NB4 (cell line): ENCODE measurements at places on chromosomes 4 and X.

GRCh38 chr4:13876131-13876530 lies 248.6 kb upstream of the BOD1L1 start:
- DNase-seq: no peak

DNA sequence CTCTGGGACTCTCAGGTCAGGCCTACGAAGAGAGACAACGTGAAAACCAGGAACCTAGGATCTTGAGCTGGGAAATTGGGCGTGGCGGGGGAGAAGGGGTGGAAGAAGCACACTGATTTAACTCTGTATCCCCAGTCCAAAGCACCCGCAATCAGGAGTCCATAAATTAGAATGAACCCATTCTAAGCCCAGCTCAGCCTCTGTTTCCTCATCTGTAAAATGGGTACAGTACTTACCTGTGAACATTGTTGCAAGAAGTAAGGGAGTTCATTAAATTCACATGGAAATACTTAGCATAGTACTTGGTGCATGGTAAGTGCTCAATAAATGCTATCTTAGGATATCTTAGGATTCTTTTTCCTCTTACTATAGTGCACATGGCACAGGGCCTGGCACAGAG lies 326.7 kb downstream of the BCOR start:
- no peak for DNase-seq

- peak; percentile 61 for DNase-seq
These were observed 127.9 kb upstream of the ENPP6 start for GRCh38 chr4:184345573-184345922.

- DNase-seq: no peak
These were observed 77.6 kb downstream of the NWD2 start for GRCh38 chr4:37322122-37322521.

DNA sequence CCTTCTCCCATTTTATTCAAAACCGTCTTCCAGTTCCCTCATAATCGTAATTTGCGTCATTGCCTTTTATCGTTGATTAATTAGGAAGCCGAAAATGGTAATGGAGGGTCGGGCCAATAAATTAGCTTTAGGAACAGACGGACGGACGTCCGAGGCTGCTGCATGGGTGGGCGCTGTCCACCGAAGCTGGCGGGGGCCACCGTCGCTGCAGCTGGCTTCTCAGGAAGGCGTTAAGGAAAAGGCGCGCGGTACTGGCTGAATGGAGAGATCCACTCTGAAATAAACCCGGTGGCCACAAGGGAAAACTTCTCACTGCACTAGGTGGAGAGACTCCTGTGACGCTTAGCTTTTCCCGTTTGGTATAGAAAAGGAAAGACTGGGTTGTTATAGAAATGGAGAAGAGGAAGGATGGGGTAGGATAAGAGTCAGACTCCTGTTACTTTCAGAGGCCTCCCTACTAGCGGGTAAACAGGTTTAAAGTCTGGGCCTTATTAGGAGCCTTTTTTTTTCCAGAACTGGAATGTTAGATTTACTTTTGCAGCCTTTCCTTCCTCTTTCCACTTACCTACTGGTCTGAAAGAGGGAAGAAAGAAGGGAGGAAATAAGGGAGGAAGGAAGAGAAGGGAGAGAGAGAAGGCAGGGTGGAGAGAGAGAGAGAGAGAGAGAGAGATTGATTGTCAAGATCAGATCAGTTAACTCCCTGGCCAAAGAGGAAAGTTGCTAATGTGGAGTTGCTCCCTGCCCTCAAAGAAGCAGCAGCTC lies 11.3 kb upstream of the PRDM8 start:
- DNase-seq: no peak

DNA sequence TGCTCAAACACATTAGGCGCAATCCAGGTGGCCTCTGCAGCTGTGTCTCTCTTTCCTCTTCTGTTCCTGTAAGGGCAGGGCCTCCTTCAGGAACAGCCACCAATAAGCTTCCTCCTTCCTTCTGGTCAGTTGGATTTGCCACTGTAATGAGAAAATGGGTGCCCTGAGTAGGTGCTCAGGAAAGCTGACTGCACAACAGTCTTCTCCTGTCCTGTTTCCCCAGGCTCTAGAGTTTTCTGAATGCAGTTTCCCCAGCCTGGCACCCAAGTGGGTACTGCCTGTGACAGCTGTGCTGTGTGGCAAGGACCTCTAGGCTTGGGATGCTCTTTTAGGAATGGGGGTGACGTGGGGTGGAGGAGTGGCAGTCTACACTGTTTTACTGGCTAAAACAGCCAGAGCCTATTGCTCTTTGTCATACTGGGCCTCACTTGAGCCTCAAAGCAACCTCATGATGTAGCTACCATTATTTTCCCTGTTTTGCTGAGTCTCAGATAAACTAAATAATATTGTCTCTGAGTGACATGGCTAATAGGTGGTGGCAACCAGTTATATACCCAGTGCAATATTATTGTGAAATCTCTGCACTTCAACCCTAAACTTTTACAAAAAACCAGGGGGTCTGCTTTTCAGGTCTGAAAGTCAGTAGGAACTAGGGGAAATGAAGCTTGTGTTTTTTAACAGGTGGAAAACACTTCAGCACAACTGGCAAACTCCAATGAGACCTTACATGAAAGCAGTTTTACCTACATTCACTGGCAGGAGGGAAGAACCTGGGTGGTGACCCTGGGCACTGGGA lies 1.2 kb downstream of the CXCL2 start:
- peak; percentile 12 for DNase-seq

- DNase-seq: no peak
These were observed 59.0 kb downstream of the FAM13A start for GRCh38 chr4:88998001-88998400.

- DNase-seq: peak; percentile 6
These were observed 159.3 kb downstream of the PALLD start for GRCh38 chr4:168656055-168656660.

DNA sequence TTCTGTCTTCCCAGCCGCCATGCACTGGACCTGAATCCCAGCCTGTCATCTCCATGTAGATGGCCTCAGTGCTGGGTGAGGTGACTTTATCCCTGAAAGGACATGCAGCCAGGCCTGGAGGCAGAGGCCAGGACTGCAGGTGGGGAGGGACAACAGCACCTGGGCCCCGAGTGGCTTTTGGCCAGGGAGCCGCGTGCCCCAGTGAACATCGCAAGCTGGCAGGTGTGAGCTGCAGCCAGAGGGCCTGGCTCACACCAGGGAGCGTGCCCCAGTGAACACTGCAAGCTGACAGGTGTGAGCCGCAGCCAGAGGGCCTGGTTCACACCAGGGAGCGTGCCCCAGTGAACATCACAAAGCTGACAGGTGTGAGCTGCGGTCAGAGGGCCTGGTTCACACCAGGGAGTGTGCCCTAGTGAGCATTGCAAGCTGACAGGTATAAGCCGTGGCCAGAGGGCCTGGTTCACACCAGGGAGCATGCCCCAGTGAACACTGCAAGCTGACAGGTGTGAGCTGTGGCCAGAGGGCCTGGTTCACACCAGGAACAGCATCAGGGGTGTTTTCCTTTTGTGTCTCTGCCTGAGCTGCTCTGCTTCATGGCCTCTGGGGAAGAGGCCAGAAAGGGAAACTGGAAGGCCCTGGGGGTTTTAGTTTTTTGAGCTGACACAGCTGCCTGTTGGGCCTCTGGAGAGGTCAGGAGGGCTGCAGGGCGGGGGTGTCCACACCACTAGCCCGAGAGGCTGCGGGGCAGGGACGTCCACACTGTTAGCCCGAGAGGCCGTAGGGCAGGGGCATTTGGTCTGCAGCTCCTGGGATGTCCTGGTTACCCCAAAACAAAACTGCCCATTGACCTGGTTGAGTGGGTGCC lies 22.7 kb upstream of the PSAPL1 start:
- no peak for DNase-seq

DNA sequence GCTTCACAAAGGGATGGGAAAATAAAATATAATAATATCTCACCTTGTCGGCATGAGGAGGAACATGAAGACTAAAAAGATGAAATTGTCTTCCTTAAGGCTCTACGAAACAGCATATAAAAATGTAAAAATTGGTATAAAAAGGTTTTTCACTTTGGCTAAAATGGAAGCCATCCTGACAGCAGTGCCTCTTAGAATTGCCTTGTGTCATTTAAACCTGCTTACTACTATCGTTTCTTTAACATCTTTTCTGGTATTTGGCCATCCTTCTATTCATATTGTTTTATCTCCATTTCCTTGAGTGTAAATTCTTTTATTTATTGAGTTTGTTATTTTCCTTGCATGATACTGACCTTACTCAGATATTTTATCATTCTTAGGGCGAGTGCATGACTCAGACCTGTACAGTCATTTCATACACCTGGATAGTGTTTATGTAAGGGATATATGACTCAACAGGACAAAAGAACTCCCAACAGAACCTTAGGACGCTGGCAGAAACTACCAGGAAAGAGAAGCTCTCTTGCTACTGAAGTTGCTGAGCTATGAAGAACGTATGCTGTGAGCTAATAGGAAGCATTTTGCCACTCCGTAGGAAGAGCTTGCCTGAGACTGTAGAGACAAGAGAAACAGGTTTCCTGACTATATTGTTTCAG lies 5.8 kb upstream of the CDKN2AIP start:
- DNase-seq: no peak

DNA sequence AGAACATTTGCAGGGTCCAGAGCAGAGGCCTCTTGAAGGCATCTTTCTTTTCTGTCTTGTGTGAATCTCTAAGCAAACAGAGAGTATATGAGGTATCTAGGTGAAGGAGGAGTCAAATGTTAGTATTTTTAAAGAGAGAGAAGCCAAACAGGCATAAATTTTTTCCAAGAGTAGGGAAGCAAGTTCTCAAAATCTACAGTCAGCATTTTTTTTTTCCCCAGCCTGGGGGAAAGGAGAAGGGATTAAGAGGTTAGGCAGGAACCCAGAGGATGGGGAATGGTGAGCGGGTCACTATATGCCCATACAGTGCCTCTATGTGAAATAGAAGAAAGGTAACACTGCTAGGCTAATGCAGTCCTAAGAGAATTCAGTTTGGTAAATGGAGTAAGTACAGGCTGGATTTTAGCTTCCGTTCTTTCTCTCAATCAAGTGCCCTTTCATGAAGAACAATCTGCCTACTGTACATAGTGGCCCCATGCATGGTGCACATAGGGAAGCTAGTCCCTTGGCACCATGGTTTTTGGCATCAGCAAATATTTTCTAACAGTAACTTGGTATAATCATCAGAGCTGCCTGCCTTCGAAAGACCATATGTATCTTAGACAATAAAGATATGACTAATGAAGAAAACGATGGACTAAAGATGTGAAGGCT lies 163.1 kb upstream of the MAB21L2 start:
- no peak for DNase-seq

DNA sequence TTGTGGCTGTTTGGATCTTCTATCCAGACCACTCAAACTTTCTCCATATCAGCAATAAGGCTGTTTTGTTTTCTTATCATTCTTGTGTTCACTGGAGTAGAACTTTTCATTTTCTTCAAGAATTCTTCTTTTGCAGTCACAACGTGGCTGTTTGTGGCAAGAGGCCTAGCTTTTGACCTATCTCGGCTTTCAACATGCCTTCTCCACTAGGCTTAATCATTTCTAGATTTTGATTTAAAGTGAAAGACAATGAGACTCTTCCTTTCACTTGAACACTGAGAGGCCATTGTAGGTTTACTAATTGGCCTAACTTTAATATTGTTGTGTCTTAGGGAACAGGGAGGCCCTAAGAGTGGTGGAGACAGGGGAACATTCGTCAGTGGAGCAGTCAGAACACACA lies 19.1 kb downstream of the FGF2 start:
- DNase-seq: no peak

DNA sequence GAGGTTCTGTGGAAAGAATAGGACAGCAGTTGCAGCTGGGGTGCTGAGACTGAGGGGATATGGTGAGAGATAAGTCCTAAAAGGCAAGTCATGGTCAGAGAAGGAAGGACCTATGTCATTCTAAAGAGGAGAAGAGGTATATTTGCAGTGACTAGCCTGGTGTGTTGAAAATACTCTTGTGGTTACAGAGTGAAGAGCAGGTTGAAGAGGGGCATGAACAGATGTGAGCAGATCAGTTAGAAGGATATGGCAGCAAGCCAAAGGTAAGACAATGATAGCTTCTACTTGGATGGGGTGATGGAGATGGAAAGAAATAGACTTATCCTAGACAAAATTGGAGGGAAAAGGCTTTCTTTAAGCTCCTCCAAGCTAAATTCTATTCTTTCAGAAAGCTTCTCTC lies 469.8 kb upstream of the CPEB2 start:
- DNase-seq: no peak

GRCh38 chrX:23304881-23305280 lies 29.8 kb upstream of the PTCHD1 start:
- DNase-seq: no peak

DNA sequence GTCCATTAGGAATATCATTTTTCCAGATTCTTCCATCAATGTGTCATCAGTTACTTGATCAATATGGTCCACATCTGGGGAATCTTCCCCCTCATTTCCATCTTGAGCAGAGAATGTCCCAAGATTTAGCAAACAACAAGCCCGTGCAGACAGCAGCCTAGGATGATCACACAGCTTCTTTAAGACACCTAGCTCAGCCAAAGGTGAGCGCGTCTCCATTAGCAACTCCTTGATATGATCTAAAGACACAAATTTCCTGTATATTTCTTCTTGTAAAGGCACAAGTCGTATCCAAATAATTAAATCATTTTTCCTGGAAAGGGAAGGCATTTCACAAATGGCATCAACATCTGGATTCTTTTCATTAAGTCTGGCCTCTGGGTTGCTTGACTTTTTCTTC lies 25.8 kb downstream of the PIN4 start:
- DNase-seq: no peak

DNA sequence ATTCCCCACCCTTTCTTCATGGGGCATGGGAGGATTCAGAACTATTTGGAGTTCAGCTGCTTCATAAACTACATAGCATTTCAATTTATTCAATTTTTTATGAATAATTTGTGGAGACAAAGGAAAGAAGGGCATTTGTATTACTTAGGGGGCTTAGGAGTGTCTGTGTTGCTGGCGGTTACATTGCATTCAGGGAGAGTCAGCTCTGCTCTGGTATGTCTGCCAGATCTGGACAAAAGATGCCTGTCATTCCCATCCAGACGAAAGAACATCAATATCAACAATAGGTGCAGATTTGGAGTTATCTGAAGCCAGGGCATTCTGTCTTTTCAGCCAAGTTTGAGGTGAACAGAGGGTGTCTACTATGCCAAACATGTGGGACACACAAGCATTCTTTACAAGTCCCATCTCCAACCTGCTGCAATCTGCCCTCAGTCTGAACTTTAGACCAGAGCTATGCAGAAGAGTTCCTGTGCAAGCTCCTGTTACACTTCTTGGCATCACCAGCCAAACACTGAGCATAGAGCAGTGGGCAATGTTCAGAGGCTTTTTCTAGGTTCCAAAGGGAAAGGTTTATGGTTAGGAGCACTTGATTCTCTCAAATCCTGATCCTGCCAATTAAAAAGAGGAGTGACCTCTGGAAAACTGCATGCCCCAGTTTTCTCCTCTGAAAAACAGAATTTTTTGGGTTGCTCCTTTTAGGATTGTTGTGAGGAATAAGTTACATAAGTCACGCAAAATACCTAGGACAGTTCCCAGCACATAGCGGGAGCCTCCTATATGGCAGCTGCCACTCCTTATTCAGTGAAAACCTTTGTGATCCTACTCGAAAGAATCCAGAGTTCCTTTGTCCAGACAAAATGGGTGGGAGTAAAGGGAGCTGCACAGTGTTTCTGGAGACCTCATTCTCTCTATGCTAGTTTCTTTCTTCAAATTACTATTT lies 719.5 kb upstream of the SLIT2 start:
- no peak for DNase-seq

GRCh38 chr4:37317104-37317643 lies 72.6 kb downstream of the NWD2 start:
- DNase-seq: no peak
